ENCODE measurements at places on chromosomes 6 and 20.

- DNase-seq: no peak
Observed at GRCh38 chr6:12291839-12292604, 1.9 kb downstream of the EDN1 start.

DNA sequence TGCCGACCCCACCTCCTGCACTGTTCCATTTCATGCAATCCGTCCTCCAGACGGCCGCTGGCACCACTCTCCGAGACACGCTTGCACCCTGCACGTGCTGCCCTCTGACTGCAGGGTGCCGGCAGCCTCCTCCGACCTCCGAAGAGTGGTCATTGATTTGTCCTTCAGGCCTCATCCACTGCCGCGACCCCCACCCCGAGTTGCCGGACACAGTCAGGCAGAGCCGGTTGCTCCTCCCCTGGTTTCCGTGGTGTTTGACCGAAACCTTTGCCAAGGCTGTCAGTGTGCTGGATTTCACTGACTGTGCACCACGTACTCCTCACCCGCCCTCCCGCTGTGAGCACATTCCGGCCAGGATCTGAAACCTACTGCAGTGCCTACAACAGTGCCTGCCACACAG lies 156.4 kb upstream of the PDE10A start:
- no peak for DNase-seq

DNA sequence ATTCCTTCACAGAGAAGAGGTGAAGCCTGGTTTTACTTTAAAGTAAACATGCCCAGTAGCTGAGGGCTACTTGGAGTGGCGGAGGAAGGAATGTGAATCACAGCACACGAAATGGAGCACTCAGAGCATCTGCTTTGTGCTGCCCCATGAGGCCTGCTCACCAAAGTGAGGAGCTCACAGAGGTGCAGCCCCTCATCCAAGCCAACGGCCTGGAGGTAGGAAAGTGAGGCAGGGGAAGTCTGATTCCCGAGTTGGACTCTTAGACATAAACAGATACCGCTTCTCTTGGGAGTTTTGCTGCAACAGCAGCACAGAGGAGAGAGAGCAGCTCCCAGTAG lies 3.6 kb downstream of the YTHDF1 start:
- no peak for DNase-seq

DNA sequence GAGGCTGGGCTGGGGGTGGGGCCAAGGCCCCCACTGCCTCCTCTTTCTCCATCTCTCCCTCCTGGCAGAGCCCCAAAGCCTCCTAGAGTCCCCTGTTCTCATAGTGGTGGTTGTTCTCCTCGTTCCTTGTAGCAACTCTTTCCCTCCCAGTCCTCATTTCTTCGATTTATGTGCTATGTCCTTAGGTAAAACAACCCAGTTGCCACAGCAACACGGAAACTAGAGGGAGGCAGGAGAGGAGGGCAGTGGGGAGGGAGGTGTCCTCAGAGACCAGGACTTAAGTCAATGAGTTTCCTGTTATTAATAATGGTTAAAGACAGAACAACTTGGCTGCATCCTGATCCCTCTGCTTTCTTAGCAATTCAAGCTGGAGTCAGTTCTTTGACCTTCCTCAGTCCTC lies 161.0 kb downstream of the INSM1 start:
- DNase-seq: no peak

GRCh38 chr6:142886431-142887170 lies 58.4 kb downstream of the HIVEP2 start:
- DNase-seq: no peak

GRCh38 chr6:92589996-92590395 lies 829.4 kb downstream of the EPHA7 start:
- DNase-seq: no peak

DNA sequence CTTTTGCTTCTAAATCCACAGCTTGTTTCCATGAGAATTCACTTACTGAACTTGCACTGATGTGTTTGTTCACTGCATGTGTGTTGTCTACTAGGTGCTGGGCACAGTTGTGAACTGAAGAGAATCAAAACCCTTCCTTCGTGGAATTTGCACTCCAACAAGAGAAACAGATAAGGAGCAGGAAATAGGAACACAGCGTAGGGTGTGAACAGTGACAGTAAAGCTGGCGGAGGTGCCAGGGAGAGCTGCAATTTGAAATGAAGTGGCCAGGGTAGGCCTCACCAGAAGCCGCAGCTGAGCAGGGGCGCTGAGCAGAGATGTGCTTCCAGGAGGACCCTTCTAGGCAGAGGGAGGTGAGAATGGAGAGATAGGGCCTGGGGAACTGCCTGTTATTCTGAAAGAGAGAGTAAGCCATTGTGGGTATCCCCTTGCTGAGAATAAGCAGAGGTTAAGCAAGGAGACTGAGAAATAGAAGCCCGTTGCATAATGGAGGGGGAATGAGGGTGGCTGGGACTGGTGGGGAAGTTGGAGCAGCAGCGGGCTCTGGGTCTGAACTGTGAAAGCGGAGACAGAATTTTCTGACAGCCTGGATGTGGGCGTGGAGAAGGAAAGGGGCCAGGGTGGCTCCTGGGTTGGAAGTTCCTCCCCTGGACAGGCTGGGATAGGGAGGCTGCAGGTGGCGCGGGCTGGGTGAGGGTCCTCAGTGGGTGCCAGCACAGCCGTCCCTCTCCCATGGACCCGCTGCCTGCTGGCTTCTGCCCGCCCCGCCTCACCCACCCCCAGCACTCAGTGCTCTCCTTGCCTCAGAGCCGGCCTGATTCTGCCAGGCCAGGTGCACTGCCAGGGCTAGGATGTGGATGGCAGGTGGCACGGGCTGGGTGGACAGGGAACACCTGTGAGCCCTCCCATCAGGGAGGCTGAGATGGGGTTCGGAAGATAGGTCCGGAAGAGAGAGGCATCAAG lies 114.7 kb upstream of the AFDN start:
- no peak for DNase-seq

DNA sequence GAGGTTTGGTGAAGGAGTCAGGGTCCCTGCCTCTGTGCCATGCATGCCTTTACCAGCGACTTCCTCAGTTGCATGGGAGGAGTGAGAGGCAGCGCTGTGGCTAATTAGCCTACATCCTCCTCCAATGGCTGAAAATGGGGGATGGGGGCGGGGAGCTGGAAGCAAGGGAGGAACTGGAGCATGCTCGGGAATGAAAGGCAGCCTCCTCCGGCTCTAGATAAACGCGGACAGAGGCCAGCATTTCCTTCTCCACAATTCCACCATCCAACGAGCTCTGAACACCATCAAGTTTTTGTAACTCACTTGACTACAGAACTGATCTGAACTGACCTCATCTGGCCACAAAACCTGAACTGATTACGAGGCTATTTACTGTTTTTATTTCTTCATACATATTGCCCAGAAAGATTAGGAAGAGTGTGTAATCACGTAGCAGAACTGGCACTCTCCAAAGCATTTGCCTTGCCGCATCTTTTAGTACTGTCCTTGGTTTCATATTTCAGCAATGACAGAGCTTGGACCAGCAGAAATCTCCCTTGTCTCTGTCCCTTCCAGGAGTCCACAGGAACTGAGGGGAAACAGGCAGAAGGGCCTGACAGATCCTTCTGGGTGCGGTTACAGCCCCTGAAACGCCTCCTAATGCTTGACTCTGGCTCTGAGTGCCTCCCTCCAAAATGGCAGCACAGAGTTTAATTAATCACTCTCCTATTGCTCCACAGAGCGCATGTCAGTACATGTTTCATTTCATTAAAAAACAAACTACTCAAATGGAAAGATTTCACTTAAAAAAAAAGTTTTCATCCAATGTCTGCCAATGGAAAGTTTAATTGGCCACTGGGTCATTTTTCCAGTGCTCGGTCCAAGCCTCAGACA lies 58.2 kb upstream of the TRAF3IP2 start:
- no peak for DNase-seq

GRCh38 chr20:9597547-9597946 lies 83.2 kb downstream of the LAMP5 start:
- DNase-seq: no peak

DNA sequence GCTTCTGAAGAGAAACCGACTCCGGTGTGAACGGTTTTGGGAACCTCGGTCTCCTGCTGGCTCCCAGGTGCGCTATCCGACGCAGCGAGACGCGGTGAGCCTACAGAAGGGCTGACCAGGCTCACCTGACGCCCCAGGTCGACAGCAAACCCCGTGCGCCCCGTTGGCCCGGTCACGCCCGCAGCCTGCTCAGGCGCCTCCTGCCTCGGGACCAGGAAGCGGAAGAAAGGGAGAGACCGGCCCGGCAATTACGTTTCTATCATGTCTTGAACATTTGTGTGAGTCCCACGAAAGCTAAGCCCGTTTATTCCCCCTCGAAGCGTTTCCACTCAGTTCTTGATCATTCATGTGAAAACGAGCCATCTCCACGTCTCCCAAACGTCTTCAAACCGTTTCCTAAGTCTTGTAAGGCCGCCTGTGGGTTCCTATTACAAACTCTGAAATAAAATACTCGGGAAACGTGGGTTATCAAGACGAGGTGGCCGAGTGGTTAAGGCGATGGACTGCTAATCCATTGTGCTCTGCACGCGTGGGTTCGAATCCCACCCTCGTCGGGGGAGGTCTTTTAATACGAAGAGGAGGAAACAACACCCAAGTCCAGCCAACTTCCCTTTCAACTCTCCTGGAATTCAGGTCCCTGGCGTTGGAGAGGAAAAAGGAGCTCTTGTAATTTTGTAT lies 150.5 kb upstream of the PRSS16 start:
- DNase-seq: no peak

- no peak for DNase-seq
Observed at GRCh38 chr6:37182736-37183590, 13.0 kb downstream of the PIM1 start.

- DNase-seq: no peak
Observed at GRCh38 chr6:54244430-54244829, 63.8 kb upstream of the TINAG start.

DNA sequence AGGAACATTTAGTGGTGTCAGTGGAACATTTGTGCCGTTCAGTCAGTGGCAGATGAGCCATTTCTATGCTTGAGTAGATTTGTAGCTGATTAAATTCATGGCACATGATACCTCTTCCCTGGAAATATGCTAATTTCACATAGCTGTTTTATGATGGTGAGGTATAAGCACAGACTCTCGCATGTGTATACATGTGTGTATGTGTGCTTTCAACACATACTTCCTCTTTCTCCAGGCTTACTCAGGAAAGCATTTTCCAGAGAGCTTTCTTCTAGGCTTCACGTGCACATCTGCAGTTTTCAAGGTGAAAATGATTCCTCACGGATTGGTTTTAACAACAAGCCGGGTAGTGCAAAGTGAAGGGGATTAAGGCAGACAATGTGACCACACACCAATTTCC lies 396.5 kb downstream of the HDGFL1 start:
- no peak for DNase-seq

GRCh38 chr20:35200267-35200666 lies 26.2 kb upstream of the MMP24 start:
- DNase-seq: no peak

DNA sequence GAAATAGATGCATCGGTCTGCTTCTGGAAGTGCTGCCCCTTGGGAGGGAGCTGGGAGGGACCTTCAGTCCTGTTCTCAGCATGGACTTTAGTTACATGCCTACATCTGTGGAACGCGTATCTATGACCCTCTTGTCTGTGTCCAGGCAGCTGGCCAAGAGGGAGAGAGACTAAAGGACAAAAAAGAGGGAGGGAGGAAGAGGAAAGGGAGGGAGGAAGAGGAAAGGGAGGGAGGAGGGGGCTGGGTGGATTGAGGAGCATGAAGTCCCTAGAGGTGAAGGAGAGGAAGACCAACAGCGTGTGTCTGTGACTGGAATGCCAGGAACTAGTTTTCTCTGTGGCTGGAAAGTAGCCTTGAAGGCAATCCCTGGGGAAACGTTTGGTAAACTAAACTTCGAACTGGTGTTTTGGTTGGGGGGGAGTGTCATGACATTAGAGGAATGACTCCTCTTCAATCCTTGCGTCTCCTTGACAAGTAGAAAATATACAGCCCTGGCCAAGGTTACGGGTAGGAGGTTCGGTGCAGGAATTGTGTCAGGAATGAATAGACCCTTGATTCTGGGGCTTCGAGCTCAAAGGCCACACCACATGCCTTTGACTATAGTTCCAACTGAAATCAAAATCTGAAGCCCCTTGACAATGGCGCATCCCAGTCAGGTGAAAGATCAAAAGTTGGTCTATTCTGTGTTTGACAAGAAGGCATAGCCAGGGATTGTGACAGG lies 52.0 kb upstream of the PLEKHG1 start:
- DNase-seq: no peak

DNA sequence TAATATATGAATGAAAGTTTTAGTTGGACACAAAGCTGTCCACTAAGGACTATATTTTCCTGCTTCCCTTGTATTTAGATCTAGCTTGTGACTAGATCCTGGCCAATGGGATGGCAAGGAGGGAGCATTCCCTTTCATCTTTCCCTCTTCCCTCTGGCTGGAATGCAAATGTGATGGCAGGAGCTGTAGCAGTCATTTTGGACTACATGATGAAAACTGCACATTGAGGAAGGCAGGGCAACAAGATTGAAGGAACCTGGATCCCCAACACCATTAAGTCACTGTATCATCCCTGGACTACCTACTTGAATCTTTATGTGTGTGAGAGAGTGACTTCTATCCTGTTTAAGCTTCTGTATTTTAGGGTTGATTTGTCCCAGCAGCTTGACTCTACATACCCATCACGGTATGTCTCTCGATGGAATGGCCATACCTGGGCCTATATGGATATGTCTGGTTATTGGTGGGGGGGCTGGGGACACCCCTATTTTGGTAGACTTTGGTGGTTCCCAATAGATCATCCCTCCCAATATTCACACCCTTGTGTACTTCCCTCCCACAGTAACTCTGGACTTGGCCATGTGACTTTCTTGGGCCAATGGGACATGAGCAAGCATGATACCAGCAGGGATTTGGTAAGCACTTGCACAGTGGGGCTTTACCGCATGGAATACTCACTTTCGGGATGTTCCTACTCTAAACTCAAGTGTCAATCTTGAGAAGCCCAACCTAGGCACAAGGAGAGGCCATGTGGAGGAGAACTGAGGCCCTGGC lies 128.5 kb downstream of the VEGFA start:
- no peak for DNase-seq

DNA sequence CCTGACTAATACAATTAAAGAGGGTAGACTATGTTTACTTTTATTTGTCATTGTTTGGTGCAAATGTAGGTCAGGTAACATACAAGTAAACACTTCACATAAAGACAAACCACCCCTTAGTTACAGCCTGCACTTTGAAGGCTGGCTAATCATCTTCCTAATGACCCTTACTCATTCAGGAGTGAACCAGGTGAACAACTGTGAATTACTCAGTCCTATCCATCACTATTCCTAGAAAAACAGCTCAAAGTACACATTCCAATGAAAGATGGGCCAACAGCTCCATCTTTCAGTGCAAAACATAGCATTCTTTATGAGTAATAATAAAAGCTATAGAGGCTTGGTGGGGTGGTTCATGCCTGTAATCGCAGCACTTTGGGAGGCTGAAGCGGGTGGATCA lies 78.2 kb downstream of the FRK start:
- no peak for DNase-seq
